ENCODE measurements at places on chromosomes 11 and 22.

DNA sequence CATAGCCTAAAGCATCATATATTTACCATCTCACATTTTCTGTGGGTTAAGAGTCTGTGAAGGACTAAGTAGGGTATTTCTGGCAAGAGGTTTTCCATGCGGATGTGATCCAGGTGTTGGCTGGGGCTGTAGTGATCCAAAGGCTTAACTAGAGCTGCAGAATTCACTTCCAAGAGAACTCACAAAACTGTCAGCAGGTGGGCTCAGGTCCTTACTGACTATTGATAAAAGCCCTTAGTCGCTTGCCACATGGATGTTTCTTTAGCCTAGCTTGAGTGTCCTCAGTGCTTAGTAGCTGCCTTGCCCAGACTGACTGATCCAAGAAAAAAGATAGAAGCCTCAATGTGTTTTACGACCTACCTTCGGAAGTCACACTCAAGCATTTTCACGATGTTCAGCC is 250.8 kb downstream of the CNTN5 start:
- DNase-seq: no peak

GRCh38 chr11:81253244-81253643 is 1480.4 kb downstream of the FAM181B start:
- DNase-seq: no peak

DNA sequence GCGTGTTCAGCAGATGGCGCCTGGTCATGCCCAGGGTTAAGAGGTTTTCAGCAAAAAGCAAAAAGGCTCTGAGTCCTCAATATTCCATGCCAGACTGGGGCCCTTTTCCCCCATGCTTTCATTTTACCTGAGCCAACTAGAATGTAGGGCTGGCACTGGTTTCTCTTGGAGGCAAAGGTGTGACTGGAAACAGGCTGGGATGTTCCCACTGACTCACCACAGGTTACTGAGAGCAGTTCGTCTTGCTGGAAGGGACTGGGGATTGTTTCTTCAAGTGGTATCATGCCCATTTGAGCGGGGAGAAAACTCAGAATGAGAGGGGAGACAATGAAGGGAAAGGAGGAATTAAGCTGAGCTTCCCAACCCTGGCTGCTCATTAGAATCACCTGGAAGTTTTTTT is 243.9 kb downstream of the TENM4 start:
- no peak for DNase-seq

GRCh38 chr11:1156506-1157340 is 1.0 kb upstream of the MUC5AC start:
- no peak for DNase-seq

DNA sequence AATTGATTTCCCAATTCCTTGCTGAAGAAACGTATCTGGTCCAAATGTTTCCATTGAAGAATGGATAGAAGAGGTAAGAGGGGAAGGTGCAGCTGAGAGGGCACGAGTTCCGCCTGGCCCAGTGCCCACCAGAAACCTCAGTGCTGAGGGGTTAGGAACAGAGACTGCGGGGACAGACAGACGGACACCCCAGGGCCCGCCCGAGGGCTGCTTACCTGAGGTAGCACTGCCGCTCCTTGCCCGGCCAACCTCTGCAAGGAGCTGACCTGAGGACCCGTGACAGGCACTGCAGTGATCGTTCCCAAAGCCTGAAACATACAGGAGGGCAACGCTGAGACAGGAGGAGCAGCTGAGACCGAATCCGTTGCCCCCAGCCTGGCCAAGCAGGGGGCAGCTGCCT is 89.6 kb downstream of the PHF21B start:
- DNase-seq: peak; percentile 26

GRCh38 chr11:46601129-46601528 is 7.3 kb upstream of the AMBRA1 start:
- DNase-seq: no peak

GRCh38 chr22:47605886-47606285 is 843.4 kb downstream of the TBC1D22A start:
- no peak for DNase-seq

DNA sequence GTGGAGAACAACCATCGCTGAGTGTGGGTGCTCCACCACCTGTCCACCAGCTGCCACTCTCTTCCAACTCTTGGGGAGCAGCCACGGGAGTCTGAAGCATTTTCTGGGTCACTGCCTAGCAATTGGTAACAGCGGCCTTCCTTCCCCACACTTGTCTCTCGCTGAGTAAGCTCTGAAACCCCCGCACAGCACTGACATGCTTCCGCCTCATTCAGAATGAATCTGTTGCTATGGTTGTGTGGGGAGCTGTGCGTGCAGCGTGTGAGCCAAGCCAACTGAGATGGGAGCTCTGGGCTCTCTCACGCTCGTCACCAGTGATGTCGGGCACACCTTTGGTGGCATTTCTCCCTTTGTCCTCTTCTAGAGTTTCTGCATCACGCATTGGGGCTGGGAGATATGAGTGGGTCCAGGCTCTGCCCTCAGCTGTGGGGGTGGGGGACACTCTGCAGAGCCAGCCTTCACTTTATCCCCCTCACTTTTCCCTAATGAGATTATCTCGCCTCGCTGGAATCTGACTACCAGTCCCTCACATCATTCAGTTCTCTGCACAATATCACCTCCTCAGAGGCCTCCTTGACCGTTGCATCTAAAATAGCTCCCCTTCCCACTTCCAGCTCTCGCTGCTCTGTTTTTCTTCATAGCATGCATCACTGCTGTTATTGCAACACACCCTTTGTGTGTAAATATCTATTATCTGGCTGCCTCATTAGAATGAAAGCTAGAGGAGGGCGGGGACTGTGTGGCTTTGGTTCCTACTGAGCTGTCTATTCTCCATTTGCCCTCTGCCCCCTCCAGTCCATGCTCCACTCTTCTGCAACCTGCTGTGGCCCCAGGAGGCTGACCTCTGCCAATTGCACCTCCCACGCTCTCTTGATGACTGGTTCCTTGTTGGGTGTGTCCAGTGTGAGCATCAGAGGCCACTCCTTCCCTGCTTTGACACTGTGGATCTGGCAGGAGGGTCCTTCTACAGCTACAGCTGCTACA is 569.9 kb upstream of the CADM1 start:
- DNase-seq: peak; percentile 25

- peak; percentile 62 for DNase-seq
Measured at GRCh38 chr11:47186700-47187695, 764 bp upstream of the PACSIN3 start.

DNA sequence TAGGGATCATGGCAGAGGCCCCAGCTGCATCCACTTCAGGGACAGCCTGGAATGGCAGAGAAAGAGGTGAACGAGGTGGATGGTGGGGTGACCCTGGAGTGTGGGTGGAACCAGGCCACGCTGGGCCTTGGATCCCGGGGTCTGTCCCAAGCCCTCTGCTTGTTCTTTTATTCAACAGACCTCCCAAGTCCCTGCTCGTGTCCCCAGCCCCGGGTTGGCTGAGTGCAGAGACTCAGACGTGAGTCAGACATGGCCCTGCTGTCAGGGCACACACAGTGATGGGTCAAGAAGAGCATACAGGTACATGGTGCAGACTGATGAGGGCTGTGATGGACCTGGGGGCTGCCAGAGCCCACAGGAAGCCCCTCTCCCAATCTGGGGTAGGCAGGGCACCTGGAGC is 6.6 kb downstream of the ARHGAP8 start:
- no peak for DNase-seq

DNA sequence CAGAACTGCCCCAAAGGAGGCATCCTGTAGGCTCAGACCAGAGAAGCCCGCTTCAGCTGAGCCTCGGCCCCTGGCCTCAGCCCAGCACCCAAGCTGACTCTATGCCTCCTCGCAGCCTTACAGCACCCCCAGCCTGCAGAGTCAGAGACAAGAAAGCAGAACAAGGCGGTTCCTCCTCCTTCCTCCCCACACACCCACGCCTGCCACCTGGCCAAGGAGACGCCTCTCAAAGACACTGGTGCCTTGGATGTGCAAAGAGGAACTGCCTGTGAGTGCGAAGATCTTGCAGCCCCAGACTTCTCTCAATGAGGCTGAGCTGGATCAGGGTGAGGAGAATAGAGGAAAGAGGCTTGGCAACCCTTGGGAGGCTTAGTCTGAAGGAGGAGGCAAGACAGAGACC is 60.2 kb downstream of the PDE2A start:
- no peak for DNase-seq

- DNase-seq: no peak
Measured at GRCh38 chr11:27212248-27212780, 150.7 kb downstream of the CCDC34 start.

DNA sequence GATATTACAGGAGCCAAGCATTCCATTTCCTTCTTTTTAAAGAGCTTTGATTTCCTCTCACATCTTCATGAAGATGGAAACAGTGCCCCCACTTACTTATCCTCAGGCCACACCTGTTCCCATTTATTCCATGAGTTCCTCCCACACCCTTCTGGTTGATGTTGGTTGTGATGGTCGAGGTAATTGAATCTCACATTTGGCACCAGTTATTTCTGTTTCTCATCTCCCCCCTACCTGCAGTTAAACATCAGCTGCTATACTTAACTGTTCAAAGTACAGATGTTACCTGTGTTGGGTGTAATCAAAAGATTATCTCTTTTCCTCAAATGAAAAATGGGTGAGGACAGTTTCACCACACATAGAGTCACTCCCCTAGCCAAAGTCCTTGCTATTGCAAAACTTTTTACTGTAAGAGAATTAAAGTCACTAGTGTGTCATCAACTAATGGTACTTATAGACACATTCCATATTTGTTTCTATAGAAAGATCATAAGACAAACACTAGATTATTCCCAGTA is 1.9 kb downstream of the TMEM45B start:
- DNase-seq: no peak

DNA sequence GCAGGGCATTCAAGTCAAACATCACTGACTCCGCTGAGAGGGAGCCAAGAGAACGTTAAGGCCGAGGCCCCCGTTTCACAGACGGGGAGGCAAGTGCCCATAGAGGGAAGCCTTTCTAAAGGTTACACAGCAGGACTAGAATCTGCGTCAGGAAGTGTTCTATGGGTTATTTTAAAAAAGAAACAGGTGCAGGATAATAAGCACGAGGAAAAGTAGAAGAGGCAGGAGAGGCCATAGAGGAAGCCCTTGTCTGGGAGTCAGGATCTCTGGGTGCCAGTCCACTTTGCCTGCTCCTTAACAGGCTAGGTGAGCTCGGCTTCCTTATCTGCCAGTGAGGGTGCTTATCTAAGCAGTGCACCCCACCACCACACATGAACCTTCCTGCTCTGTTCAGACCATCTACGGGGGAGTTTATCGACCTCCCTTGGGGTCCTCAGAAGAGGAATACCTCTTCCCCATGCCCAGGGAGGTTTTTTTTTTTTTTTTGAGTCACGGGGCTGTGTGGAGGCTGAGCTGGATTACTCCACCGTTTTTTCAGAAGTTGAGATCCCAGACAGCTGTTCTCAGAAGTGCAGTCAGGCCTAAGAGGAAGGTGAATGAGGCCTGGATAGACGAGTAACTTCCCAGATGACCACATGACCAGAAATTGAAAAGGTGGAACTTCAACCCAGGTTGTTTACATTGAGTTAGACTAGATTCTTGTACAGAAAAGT is 1.2 kb upstream of the FCHSD2 start:
- DNase-seq: no peak

DNA sequence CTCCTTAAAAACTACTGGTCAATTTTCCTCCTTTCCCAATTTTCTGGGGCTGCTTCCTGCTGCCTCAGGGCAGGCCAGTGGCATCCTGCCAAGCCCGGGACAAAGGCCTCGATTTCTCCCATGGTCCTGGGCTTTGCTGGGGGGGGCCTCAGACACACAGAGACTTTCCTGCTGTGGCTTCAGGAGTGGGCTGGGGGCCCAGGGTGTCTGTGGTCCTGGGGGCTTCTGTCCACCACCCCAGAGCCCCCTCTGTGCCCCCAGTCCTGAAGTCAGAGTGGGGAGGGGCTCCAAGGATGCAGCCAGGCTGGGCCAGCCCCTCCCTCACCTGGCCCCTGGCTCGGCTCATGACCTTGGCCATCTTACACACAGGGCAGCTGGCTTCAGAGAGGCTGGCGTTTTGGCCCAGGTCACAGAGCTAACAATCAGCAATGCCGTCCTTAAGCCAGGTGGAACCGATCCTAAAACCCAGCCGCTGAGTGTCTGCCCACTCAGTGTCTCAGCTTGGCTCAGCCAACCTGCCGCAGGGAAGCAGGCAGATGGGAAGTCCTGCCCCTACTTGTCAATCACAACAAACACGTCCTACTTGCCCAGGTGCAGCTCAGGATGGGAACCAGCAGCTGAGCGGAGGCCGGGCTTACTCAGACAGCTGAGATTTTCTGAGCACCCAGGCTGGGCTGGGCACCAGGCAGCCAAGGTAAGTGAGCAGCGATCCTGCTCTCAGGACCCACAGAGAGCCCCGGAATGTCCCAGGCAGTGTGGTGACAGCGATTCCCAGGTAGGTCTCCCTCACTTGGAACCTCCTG is 34.6 kb downstream of the OSBPL5 start:
- DNase-seq: peak; percentile 14

DNA sequence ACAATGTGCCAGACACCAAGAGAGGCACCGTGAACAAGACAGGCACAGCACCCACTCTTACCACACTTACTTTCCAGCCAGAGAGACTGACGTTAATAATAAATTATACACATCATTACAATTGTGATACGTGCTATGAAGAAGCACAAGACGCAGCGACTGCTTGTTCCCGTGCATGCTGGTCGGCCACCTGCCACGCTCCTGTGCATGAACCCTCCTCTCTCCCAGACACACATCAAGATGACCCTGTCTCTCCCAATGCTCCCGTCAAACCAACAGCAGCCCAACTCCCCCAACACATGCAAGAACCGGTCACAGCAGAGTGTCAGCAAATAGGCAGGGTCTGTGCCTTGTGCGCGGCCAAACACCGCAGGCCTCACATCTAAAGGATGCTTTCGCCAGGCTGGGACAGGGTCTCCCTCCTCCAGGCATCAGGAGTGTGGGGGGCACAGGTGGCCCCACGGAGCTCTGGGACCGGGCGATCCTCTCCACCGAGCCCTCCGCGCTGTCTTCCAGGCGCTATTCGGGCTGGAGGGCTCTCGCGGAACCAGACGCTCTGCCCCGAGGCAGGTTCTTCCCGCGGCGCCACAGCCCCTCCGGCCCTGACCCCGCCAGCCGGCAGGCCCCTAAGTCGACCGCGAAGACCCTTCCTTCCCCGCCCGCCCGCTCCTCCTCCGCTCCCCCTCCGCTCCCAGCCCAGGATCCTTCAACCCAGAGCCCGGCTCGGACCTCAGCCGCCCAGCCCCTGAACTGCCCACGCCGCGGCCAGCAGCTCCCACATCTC is 533 bp downstream of the SERGEF start:
- DNase-seq: no peak

DNA sequence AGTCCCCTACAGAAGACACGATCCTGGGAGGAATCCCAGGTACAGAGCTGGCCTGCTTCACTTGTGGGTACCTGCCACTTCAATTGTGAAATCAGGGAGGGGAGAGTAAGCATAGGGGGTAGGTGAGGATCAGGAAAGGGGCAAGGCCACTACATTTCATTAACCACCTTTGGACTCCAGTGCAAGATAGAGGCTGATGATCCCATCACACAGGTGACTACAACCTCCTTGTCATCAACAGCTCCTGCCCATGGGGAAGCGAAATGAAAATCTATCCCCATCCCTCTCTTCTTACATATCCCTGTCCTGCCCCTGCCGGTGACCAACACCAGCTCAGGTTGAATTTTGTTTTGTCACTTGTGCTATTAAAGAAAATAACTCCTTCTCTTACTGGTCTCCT is 64.7 kb upstream of the VPREB1 start:
- no peak for DNase-seq
